NCI-H748 treated with DMSO at 0.1 percent for 48 hours (cell line): ENCODE measurements at places on chromosomes 4 and X.

DNA sequence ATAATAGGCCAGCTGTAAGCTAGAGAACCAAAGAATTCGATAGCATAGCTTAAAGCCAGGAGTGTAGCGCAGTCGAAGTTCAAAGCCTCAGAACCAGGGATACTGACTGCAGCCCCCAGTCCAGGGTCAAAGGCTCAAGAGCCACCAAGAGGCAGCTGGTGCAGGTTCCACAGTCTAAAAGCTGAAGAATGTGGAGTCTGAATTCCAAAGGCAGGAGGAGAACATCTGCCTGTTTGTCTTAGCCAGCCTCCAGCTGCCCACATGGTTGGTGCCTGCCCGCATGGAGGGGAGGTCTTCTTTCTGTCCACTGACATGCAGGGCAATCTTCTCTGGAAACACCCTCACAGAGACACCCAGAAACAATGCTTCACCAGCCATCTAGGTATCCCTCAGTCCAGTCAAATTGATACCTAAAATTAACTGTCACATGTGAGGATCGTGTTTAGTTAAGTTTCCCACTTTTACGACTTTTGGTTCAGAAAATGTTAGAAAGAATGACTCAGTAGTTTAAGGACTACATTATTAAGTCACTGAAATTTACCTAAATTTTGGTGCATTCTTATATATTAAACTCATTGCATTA lies 52.8 kb upstream of the RHOH start:
- DNase-seq: no peak

DNA sequence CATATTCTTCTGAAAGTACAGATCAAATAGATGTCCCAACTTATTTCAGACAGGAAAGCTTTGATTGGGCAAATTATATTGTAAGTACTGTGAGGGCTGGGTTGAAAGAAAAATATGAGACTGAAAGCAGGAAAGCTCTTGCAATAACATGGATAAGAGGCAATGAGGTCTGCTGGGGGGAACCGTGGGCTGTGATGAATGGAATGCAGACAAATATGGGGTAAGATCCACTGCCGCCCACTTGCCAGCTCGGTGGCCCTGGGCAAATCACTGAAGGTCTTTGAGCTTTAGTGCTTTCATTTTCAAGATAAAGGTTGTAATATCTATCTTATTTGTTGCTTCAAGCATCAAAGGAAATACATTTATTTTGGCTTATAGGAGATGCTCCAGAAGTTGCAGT lies 51.0 kb downstream of the AGA start:
- DNase-seq: no peak

DNA sequence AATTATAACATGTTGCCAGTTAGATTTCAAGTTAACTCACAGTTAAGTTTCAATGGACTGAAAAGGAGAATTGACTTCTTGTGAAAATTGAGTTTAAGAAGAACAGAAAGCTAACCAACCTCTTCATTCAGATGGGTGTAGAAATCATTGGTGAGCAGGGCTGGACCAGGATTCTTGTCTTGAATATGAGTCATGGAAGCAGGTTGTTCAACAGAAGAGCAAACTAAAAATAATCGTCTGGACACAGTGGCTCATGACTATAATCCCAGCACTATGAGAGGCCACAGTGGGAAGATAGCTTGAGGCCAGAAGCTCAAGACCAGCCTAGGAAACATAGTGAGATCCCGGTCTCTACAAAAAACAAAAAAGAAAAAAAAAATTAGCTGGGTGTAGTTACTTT lies 98.2 kb downstream of the ARSJ start:
- DNase-seq: no peak

- DNase-seq: no peak
Measured at GRCh38 chr4:99651811-99652485, 5.7 kb downstream of the C4orf54 start.

DNA sequence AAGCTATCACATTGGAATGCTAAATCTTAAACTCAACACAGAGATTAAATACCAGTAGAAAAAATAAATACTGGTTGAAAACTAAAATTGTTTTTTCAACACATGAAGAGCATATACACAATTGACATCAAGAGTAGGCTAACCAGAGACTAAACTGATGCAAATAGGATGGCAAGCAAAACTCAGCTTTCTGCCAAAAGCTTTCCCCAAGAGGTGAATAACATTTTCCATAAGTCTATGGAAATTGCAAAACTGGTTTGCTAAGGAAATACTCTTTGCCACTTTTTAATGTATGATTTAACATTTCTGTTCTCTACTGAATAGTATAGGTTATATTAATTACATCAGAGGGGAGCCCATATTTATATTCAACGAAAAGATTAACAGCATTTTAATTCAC lies 23.8 kb downstream of the IQCM start:
- no peak for DNase-seq
